ENCODE measurements at places on chromosomes 5 and 9.

DNA sequence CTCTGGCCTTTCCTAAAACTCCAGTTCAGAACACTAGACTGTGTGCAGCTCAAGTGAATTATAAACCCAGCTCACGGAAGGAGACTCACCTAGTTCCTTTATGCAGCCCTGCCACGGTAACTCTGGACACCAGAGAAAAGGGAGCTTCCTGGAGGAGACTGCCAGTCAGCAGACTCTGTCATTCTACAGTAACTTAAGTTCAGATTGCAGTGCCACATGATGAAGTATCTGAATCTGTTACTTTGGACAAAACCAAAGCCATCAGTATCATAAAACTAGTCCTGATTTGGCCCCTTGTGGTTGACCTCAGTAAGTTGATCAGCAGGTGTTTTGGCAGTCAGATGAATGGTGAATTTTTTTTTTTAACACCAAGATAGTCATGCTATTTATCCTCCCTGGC lies 2.7 kb downstream of the MTRR start:
- DNase-seq = no peak

- DNase-seq = no peak
These were observed 36.8 kb downstream of the PCDHGC5 start for GRCh38 chr5:141525653-141526052.

DNA sequence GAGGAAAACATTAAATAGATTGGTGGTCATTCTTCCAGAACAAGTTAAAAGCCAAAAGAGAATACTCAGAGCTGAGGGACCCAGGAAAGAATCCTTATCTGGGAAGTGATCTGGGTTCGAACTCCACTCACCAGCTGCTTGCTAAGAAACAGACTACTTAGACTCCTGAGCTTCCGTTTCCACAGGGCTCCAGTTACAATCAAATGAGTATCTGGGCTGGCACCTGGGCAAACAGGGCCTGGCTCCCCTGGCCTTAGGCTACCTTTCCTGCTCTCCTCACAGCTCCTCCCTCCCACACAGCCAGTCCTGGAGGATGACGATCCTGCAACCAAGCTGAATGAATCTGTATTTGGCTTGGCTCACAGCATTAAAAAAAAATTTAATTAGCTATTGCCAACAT lies 2.5 kb downstream of the MAPK9 start:
- DNase-seq = no peak

GRCh38 chr5:74870299-74871067 lies 4.3 kb upstream of the FAM169A start:
- DNase-seq = no peak

GRCh38 chr9:129597355-129598088 lies 23.4 kb downstream of the C9orf50 start:
- peak; percentile 76 for DNase-seq

- no peak for DNase-seq
These were observed 801.2 kb downstream of the MAT2B start for GRCh38 chr5:164306662-164307061.

GRCh38 chr9:111851553-111851952 lies 45.1 kb upstream of the UGCG start:
- no peak for DNase-seq

GRCh38 chr5:178496214-178496613 lies 94.0 kb downstream of the COL23A1 start:
- DNase-seq = no peak

DNA sequence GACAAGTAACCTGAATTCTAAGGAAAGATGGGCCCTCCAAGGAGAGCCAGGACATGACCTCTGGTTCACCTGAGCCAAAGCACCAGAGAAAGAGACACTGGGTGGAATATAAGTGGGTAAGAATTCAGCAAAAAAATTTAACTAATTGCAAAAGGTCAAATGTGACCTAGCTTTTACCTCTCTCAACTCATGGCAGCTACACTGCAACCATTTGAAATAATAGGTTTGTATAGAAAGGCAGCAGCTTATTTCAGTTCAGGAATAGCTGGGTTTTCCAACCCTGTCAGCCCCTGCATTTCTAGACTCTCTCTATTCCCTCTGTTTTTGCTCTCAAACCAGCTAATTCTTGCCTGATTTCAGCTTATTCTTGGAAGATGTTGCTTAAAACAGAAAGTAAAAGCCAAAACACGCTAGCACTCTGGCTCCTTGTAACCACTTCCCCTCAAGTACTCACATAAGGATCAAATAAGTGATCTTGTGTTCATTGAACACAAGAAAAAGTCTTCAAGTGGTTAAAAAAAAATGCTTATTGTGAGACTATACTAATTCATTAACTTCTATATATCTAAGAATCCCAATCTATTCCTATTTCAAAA lies 101.1 kb upstream of the NR4A3 start:
- peak; percentile 24 for DNase-seq

- peak; percentile 30 for DNase-seq
These were observed 31.2 kb upstream of the AFAP1L1 start for GRCh38 chr5:149240354-149240998.

GRCh38 chr5:62589504-62589903 lies 10.9 kb downstream of the LRRC70 start:
- DNase-seq = no peak

- no peak for DNase-seq
These were observed 39.3 kb upstream of the TLX3 start for GRCh38 chr5:171269717-171270116.

- DNase-seq = no peak
These were observed 117.8 kb upstream of the SARDH start for GRCh38 chr9:133855802-133856521.

- DNase-seq = peak; percentile 7
These were observed 232.5 kb downstream of the SPATA31A1 start for GRCh38 chr9:39587844-39588499.

DNA sequence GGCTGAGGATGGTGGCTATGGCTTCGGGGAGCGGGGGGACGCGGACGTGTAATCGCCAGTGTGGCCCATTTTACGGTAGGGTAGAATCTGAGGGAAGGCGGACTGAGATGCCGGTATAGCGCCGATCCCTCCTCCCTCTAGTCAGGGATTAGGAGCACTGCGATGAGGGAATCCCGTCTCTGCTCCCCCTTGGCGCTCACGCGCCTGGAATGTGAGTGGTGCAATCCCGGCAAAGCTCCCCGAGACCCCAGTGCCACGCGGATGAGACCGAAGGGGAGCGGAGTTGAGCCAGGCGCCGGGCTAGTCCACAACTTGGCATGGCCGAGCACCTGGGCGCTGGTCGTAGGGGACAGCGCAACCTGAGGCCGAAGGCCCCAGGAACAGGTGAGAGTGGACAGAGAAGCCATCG lies 2.2 kb downstream of the NPR3 start:
- no peak for DNase-seq

GRCh38 chr9:32644698-32645097 lies 9.2 kb upstream of the TAF1L start:
- DNase-seq = no peak

GRCh38 chr9:80673496-80673895 lies 1015.9 kb downstream of the TLE1 start:
- no peak for DNase-seq

- DNase-seq = no peak
These were observed 214.4 kb downstream of the SEMA6A start for GRCh38 chr5:116360008-116360853.

DNA sequence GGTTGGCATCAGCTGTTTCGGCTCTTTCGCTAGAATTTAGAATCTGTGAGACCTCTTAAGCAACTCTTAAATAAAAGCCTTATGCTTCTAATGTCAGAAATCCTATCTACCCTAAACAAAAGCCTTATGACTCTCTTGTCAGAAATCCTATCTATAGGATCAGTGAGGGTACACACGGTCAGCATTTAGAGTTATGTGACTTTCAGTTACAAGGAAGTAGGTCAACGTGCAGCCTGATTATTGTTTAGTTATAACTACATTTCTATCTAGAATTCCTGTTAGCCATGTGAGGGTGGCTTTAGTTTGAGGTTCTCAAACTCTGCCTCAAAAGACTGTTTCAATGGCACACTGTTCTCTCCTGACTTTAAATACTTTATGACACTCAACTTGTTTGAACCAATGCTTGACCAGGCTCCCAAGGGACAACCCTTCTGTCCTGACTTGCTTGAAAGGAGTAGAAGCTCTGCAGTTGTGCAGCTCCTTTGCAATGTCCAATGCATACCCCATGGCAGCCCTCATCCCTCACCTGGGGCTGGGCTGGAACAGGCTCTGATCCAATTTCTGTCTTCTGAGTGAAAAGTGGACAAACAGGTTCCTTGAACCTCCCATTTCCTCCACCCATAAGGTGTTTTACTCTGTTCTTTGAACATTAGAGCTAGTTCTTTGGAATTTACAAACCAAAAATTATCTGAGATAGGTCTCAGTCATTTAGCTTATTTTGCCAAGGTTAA lies 251.6 kb upstream of the PIK3R1 start:
- no peak for DNase-seq

DNA sequence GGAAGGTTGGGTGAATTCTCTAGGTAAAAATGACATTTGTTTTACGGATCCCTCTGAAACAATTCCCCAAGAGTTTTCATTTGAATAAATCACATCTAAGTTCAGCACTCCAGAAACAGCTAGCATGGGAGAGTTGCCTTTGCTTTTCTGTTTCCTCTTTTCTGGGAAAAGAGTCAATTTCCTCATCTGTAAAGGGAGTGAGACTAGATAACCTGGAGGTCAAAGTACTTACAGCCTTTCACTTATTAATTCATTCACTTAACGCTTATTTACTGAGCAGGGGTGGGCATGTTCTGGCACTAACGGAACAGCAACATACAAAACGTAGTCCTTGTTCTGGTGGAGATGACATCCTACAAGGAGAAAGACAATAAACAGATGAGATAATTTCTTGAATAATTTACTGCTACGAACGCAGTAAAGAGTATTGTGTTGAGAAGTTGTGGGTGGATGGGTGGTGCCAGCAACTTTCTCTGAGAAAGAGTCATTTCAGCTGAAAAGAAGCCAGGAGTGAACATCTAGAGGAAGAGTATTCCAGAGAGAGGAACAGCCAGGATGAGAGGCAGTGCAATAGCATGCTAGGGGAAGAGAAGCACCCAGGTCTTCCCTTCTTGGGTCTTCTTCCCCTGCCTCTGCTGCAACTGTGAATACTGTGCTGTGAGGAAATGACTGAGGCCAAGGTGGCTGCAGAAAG lies 335.6 kb downstream of the ZSWIM6 start:
- DNase-seq = no peak

- DNase-seq = no peak
These were observed 224.8 kb upstream of the VLDLR start for GRCh38 chr9:2396622-2397285.

DNA sequence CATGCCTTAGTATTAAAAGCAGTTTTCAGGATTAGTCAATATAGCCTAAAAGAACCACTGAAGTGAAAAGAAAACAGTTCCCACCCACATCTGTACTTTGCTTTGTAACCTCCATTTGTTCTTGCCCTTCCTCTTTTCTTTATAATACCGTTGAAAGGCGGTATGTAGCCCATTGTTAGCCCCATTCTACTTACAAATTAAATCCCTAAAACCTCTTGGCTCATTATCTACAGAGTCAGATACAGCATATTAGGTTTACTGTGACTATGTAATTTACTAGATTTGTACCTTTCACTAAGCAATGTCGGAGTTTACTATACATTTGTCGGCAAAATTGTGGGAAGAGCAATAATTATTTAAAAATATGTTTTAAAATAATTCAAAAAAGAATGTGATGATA lies 17.3 kb downstream of the ALDH1A1 start:
- DNase-seq = no peak

- no peak for DNase-seq
These were observed 37.9 kb upstream of the DIRAS2 start for GRCh38 chr9:90680534-90680933.

DNA sequence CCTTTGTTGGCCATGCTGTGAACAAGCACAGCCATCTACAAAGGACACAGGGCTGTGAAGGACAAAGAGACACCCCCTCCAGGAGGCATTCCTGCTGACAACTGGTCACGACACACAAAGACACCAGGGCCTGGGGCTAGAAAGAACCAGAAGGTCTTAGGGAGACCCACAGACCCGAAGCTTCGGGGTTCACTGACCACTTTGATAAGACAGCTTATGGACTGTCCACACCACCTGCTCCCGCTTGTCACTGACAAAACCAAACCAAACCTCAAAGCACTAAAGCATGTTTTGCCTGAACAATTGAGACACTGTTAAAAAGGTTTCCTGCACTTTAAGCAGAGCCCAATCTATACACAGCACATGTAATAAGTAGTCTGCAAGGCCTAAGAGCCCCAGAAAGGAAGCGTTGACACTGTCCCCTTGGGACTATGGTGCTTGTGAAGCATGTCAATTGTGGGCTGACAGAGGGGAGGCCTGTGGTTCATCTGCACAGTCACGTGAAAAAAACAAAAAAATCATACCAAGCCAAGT lies 185.0 kb downstream of the GAPVD1 start:
- DNase-seq = peak; percentile 75
